ENCODE measurements at places on chromosomes 3 and 15. TPM values are rescaled to one million over a fixed set of nuclear protein-coding genes. Genes with fewer than 3 reads are reported as not detected.

GRCh38 chr3:10702961-10703740 lies 112.9 kb upstream of the SLC6A11 start:
- peak; percentile 5 for DNase-seq

DNA sequence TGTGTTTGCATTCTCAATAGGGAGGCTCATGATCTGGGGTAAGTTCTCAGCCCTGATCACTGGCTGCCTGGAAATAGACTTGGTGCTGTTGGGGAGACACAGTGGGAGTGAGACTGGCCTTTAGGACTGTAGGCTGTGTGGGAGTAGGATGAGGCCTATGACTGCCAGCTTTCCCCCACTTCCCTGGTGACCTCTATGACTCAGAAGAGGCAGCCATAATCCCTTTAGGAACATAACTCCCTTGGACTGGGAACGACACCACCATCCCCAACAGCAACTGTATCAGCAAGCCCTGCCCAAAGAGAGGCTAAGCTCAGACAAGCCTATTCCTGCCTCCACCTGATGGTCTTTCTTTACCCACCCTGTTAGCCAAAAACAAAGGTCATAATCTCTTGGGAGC lies 91.3 kb downstream of the SUCNR1 start:
- no peak for DNase-seq

DNA sequence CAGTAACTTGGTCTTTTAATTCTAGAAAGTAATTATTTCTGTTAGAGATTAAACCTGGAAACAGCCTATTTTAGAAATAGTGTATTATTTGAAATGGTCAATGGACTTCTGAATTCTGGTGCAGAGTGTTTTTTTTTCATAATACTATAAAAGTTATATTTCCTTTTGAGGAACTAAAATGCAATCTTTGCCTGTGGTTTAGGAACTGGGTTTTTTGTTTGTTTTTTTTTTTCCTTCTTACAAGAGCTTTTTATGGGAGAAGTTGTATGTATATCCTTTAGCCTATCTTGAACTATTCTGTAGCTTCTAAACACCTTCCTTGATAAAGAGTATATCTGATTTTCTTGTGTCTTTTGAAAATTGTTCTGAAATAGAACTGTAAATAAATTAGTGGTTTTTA lies 88.3 kb downstream of the ARIH1 start:
- DNase-seq: no peak

DNA sequence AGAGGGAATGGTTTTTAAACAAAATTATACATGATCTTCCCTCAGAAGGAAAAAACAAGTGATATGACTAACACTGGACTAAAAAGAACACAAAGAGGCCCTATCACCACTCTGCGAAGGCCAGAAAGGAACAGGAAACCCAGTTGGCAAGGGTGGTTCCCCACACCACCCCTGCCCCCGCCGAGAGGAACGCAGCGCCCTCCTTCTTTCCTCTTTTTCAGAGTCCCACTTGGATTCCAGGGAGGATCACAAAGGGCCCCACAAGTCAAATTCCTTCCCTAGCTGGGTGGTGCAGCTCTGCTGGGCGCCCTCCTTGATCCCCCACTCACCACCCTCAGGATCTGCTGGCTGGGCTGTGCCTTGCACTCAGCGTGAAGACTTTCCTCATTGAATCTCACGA lies 29.8 kb downstream of the PLA1A start:
- no peak for DNase-seq

GRCh38 chr3:108461661-108462111 lies 48.7 kb downstream of the MYH15 start:
- no peak for DNase-seq

DNA sequence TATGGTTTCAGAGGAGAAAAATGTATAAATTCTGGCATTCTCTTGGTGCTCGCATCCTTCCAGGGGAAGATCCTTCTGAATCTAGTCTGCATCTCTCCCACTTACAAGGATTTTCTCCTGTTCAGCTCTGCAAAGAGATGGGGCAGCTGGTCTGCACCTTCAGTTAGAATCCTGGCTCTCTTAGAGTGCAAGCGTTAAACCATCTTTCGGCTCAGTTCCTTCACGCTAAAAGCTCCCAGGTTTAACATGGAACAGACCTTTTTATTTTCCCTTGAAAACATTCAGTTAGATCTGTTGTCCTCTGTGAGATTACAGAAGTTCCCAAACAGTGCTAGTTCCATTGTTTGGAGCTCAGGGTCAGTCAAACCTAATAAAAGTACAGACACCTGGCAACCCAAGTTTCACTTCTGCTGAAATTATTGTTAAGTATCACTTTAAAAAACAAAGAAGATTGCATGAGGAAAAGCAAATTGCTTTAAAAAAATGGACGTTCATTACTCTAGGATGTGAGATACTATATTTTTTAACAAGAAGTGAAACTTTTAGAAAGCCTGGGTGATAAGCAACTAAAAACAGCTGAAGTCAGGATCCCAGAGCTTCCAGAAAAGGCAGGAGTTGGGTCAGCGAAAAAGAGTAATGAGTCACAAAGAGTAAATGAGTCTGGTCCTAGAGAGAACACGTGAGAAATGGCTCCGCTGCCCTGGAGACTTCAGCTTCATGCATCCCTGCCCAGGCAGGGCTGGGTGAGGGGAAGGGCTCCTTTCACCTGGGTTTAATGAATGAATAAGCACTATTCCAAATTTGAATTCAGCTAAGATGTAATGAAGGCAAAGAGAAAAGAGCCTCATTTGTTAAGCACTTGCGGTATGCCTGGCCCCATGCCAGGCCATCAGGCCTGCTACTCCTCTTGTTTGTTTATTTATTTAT lies 63.3 kb downstream of the ABTB1 start:
- peak; percentile 54 for DNase-seq

GRCh38 chr3:55218577-55218976 lies 268.5 kb downstream of the WNT5A start:
- no peak for DNase-seq

DNA sequence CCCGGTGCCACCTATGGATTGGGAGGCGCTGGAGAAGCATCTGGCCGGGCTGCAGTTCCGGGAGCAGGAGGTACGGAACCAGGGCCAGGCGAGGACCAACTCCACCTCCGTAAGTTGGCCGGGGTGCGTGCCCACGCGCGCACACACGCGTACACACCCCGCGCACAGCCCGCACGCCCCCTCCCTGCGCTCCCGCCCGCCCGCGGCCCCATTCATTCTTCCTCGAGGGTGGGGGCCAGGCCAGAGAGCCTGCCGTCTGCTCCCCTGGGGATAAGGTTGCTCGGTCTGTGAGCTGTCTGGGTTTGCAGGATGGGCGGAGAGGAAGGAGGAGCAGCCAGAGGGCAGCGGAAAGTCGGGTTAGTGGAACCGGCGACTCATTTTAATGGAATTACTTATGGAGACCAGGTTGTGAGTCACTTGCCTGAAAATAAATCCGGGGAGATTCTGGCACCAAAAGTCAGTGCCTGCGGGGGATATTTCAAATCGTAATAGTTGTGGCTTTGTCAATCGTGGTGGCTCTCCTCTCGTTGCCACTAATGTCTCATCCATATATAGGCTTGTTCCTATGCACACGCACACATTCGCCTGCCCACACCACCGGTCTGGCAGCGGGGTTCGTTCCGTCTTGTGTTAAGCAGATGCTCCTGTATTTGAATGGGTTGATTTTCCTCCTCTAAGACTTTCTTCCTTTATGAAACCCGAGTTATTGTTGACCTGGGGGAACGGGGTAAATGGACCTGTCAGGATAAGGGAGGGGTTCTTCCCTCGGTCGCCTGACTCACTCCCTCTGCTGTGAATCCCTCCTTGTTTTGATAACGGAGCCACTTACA lies 223.4 kb upstream of the IL12A start:
- peak; percentile 99 for DNase-seq

GRCh38 chr3:108219336-108219735 lies 2.9 kb downstream of the IFT57 start:
- DNase-seq: no peak

DNA sequence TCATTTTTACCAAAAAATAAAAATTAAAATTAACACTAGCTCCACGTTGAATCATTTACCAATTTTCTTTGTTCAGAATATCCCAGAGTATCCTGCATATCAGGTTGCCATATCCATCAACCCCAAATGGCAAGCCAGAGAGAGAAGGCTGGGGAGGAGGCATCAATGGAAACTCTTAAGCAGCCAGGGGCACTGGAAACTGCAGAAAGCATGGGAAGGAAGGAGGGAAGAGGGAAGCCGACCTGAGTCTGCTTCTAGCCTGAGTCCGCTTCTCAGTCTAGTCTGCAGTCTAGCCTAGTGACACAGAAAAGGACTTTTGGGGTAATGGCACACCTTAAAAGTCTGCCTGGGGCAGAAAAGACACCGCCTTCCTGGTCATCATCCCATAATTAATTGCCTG lies 1.6 kb upstream of the MTHFS start:
- no peak for DNase-seq

DNA sequence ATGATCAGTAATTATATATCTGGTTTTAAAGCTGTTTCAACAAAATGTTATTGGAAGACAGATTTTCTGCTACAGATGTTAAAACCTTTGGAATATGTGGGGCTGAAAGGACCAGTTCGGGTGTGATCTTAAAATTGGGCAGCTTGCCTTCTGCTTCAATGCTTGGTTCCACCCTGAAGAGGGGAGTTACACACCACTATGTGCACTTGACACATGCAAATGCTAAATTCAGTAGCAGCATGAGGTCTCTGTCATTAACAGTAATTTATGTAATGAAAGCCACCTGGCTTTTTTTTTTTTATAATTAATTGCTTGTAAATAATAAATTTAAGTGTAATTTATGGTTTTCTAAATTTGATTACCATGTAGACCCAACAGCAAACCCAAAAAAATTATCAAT lies 24.6 kb downstream of the CDIN1 start:
- DNase-seq: no peak

GRCh38 chr3:164208821-164209220 lies 869.5 kb downstream of the SI start:
- no peak for DNase-seq

GRCh38 chr3:127663151-127663550 lies 9.6 kb upstream of the ABTB1 start:
- no peak for DNase-seq

- DNase-seq: no peak
Observed at GRCh38 chr15:82540984-82541431, 751 bp upstream of the RPS17 start.

SLC28A2 gene
- not detected for total RNA-seq

GRCh38 chr3:189589179-189589569 lies 42.0 kb upstream of the TP63 start:
- peak; percentile 28 for DNase-seq

IQCF5 gene
- total RNA-seq: not detected

GRCh38 chr3:64229903-64230302 lies 4.6 kb upstream of the PRICKLE2 start:
- DNase-seq: no peak

DNA sequence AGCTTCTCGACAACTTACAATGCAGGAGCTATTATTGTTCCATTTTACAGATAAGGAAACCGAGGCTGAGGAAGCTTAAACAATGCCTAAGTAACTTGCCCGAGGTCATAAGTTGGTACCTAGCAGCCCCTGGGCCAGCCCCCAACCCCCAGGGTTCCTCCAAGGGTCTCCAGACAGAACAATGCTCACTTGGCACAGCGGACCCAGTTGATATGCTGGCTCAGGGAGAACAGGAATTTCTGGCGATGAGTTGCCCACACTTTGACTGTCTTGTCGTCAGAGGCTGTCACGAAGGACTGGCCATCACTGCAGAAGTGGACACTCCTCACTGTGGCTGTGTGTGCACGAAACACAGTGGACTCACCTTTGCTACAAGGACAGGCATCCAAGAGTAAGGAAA lies 5.2 kb downstream of the POC1A start:
- no peak for DNase-seq

UBL7 gene
- 57.1 TPM for total RNA-seq

DNA sequence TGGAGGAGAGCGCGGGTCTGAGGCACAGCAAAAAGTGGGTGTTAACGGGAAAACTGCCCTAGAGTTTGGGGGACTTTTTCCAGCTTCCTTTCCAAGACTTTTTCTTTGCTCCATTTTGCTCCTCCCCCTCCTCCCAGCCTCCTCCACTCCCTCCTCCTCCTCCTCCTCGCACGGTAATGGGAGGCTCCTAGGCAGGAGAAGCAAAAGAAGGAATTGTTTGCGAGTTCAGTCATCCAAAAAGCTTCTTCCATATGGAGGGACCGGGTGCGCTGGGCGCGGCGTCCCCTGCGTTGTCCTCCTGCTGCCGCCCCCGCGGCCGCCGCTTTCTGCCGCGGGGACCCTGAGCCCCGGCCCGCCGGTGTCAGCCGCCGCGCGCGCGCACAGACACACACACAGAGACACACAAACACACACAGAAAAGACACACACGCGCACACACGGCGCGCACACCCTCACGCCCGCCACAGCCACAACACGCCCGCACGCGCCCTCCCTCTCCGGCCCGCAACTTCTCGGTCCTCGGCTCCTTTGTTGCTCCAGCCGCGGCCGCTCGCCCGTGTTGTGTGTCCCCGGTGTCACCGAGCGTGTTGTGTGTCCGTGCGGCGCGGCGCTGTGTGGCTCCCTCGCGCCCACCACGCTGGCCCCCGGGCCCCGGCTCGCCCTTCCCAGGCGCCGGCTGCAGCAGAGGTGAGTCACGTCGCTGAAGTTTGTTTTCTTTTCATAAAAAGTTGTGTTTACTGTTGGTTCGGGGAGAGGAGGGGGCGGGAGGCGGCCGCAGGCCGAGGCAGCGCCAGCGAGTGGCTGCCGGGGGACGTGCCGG lies at the start of gene BOC:
TSS of gene BOC (plus strand) at position 228 of the 820 bp plus-strand sequence. CDS start 38,246 bp downstream, outside the sequence.
- DNase-seq: peak; percentile 69

DNA sequence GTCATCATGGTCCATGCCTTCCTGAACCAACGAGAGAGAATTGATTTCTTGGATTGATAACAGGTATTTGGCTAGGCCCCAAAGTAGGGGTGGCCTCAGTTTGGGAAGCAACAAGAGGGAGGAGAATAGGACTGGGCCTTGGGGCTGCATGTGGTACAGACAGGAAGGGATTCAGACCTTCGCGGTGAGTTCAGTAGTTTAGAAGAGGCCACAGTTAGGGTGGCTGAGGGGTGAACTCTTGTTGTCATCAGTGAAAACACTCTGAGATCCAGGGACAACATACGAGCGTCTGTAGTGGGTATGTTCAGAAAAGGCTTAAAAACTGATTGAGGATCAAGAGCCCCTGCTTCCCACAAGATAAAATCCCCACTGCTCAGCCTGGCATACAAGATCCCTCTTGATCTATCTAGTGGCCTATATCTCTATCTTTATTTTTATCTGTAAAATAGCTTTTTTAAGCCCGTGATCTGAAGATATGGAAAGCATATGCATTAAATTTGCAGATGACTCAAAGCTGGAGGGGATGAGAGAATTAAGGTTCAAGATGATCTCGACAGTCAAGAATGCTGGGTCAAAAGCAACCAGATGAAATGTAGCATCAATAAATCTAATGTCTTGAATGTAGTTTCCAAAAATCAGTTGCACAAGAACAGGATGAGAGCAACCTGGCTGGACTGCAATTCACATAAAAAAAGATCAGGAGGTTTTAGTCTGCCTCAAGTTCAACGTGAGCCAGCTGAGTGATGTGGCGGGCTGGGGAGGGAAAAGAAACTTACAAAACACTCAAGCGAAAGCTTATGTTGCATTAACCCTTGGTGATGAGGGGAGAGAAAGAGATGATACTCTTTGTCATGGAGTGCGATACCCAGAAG lies 221.1 kb upstream of the TLE3 start:
- DNase-seq: peak; percentile 51

- DNase-seq: no peak
Observed at GRCh38 chr15:97687654-97688053, 272.8 kb upstream of the ARRDC4 start.

All from PC-3 (cell line).